Right lobe of liver (tissue), 6 donors: ENCODE measurements at places on chromosomes 5 and 9. TPM values are rescaled to one million over a fixed set of nuclear protein-coding genes. Genes with fewer than 3 reads are reported as not detected.

GRCh38 chr9:129011761-129012181 is 16.4 kb downstream of the SH3GLB2 start:
- no peak overlapping the region for H3K27ac ChIP-seq
- no peaks in the 10 kb centered on the region for H3K36me3 ChIP-seq
- H3K4me3 ChIP-seq: no peak overlapping the region

DNA sequence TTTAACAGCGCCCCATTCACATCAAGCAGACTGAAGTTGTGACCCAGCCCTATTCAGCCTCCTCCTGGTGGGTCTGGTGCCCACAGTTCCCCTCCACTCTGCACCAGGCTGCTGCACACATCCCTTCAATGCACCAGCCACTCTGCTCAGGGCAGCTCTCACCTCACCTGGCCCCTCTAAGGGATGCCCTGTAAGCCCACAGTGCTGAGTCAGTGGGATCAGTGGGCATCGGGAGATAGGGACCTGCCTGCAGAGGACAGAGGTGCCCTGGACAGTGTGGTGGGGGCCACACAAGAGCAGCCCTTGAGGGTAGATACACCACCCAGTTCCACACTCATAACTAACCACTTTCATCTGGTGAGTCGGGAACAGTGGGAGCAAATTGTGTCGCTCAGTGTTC is 38.3 kb upstream of the S1PR3 start:
- no peak overlapping the region for H3K27ac ChIP-seq
- no peak overlapping the region for H3K4me3 ChIP-seq
- H3K36me3 ChIP-seq: no peaks in the 10 kb centered on the region
- DNase-seq: no peak
- no peaks in the 10 kb centered on the region for H3K27me3 ChIP-seq

- no peak overlapping the region for H3K4me3 ChIP-seq
- no peak overlapping the region for H3K27ac ChIP-seq
- DNase-seq: no peak
- H3K36me3 ChIP-seq: no peaks in the 10 kb centered on the region
- no peaks in the 10 kb centered on the region for H3K27me3 ChIP-seq
These were observed 30.9 kb downstream of the NTNG2 start for GRCh38 chr9:132192728-132193127.

The FAM151B gene
- 1.2 TPM for total RNA-seq

The RGS7BP gene
- total RNA-seq: 1.1 TPM

- no peaks in the 10 kb centered on the region for H3K27me3 ChIP-seq
- no peak overlapping the region for H3K27ac ChIP-seq
- H3K4me3 ChIP-seq: no peak overlapping the region
- H3K36me3 ChIP-seq: no peaks in the 10 kb centered on the region
These were observed 23.2 kb downstream of the LYSMD3 start for GRCh38 chr5:90506221-90506620.

DNA sequence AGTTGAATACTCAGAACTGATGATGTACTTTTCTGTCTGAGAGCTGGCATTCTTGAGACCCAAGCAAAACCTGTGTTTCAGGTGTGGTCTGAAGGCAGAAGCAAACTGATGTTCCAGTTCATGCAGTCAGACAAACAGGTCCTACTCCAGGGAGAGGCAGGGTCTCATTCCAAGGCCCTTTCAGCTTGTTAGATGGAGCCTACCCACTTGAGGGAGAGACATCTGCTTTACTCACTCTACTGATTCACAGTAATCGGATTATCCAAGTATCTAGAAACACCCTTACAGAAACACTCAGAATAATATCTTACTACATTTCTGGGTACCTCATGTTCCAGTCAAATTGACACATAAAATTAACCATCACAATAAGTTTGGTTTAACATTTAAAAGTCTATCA is 207.8 kb downstream of the KDM4C start:
- DNase-seq: no peak
- H3K4me3 ChIP-seq: no peak overlapping the region
- H3K4me1 ChIP-seq: no peaks in the 10 kb centered on the region
- H3K27ac ChIP-seq: no peak overlapping the region
- no peaks in the 10 kb centered on the region for H3K36me3 ChIP-seq

- H3K4me3 ChIP-seq: no peak overlapping the region
- H3K4me1 ChIP-seq: no peaks in the 10 kb centered on the region
- no peaks in the 10 kb centered on the region for H3K27me3 ChIP-seq
- H3K36me3 ChIP-seq: no peaks in the 10 kb centered on the region
- no peak overlapping the region for H3K27ac ChIP-seq
These were observed 77.0 kb downstream of the ERCC6L2 start for GRCh38 chr9:95952471-95952870.

The PITX1 gene
- not detected for total RNA-seq

DNA sequence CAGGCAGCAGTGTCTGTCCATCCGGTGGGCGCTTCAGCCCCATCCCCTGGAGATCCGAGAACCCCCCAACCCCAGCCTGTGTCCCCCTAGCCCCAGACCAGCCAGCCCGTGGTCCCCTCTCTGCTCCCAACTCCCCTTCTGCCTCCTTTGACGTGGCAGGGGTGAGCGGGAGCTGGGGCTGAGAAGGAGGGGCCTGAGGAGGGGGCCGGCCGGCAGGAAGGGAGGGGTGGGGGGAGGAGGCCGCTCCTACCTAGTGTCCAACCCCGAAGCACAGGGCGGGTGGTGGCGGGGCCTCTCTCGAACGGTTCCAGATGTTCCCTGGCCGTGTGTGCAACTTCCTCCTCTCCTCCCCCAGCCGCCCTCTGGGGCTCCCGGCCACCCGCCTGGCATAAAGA is 31.0 kb downstream of the GOLGA2 start:
- H3K4me1 ChIP-seq: no peaks in the 10 kb centered on the region
- no peaks in the 10 kb centered on the region for H3K36me3 ChIP-seq
- DNase-seq: no peak
- H3K27ac ChIP-seq: no peak overlapping the region
- no peak overlapping the region for H3K4me3 ChIP-seq

GRCh38 chr9:126338945-126339344 is 12.3 kb downstream of the MVB12B start:
- H3K36me3 ChIP-seq: no peaks in the 10 kb centered on the region
- H3K4me1 ChIP-seq: no peaks in the 10 kb centered on the region
- H3K27me3 ChIP-seq: no peaks in the 10 kb centered on the region
- no peak overlapping the region for H3K27ac ChIP-seq
